ENCODE measurements at places on chromosomes 2 and 18.
A peak's percentile ranks its signal among the peaks of the same experiment; 100 is the strongest.

- no peak for DNase-seq
Observed at GRCh38 chr2:172220121-172220520, 117.4 kb upstream of the DLX2 start.

DNA sequence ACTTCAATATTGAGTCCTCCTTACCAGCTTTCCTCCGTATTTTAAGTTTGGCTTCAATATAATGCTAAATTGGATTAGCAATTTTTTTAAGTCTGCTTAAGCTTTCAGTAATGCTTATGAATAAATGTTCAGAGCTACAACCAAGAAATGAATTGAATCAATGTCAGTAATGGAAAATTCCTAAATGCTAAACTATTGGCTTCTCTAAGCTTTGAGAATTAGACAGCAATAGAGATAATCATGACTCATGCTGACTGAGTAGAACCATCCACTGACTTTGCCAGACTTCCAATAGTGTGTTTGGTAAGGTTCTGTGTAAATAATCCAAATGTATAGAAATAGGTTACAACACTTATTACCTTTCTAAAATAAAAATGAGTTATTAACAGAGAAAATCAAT lies 8.9 kb upstream of the PDE1A start:
- peak; percentile 15 for DNase-seq

DNA sequence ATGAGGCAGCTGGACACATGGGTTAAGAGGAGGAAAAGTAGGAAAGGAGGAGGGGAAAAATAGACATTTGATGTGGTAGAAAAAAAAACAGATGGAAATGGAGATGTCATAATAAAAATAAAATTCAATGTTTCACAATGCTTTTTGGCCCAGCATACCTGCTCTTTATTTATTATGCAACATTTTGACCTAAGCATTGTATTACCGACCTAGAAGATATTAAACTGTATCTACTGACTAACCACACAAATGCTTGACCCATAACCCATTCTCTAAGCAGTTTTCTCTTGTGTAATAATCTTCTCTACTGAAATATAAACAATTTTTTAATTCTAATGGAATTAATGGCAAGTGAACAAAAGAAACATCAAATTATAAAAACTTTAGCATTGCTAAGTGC lies 362.3 kb downstream of the FBXO15 start:
- no peak for DNase-seq

- peak; percentile 29 for DNase-seq
Observed at GRCh38 chr18:10690366-10690765, 164.5 kb downstream of the NAPG start.

Data from fibroblast of skin of right quadriceps (primary cell).